ENCODE measurements at places on chromosomes 4 and X. TPM values are rescaled to one million over a fixed set of nuclear protein-coding genes. Genes with fewer than 3 reads are reported as not detected.

GRCh38 chrX:38293741-38294140, 33.6 kb downstream of the RPGR start:
- DNase-seq = no peak

GRCh38 chrX:82335772-82336171, 1133.9 kb downstream of the SH3BGRL start:
- DNase-seq = no peak

DNA sequence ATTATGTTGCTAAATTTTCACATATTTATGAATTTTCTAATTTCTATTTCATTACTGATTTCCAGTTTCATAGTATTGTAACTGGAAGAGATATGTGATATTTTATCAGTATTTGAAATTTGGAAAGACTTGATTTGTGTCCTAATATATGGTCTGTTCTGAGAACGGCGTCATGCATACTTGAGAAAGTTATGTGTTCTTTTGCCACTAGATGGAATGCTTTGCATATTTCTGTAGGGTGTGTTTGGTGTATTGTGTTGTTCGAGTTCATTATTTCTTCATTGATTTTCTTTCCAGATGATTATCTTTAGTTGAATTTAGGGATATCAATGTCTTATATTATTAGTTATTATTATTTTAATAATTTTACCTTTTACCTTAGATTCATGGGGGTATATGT, 110.6 kb upstream of the ITM2A start:
- no peak for DNase-seq

- no peak for DNase-seq
Measured at GRCh38 chr4:4841156-4841555, 18.3 kb upstream of the MSX1 start.

The USP11 gene
- 170 TPM for polyA plus RNA-seq

DNA sequence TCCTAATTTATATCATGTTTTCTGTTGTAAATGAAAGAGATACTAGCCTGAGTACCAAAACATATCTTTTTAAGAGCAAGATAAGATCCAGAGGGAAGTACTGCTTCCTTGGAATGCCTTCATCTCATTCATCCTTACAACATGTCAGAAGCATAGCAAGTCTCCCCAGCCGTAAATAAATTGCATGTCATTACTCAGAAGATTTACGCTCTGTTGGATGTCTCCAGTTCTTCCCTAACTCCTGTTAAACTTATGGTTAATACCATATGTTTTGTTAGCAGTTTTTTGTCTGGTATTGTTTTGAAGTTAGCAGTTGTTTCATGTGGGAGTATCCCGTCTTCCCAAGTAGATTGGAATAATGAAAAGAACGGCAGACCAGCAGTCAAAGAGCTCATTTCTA, 7.5 kb upstream of the GPC3 start:
- peak; percentile 40 for DNase-seq

The MUC7 gene
- 0.08 TPM for polyA plus RNA-seq

DNA sequence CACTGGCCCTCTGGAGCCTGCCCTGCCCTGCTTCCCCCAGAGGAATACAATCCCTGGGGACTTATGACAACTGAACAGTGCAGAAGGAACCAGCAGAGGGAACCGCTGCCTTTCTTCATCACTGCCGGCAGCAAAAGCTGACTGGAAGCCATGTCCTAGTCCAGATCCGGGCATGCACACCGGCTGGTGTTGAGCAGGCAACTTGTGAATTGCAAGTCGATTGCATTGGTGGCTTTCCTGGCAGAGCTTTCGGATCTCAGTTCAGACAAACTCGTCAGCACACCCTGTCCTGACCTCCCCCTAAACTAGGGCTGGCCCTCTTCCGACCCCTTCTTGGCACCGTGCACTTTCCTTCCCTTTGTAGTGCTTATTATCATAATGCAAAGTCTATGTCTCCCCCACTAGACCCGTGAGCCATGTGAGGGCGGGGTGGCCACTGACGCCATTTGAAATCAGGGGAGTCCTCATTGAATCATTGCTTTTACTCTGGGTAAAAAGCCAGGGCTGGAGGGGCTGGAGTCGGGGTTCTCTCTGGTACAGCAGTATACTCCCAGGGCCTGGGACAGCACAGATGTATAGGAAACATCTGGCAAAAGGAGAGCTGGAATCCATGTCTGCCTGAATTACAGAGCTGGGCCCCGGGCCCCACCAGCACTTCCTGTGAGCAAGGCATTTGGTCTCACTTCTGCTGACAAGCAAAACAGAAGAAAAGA, 1.8 kb downstream of the ARHGAP4 start:
- DNase-seq = no peak

GRCh38 chr4:134089885-134090284, 111.7 kb downstream of the PABPC4L start:
- no peak for DNase-seq

- DNase-seq = no peak
Measured at GRCh38 chrX:71617742-71618141, 569 bp downstream of the CXCR3 start.

DNA sequence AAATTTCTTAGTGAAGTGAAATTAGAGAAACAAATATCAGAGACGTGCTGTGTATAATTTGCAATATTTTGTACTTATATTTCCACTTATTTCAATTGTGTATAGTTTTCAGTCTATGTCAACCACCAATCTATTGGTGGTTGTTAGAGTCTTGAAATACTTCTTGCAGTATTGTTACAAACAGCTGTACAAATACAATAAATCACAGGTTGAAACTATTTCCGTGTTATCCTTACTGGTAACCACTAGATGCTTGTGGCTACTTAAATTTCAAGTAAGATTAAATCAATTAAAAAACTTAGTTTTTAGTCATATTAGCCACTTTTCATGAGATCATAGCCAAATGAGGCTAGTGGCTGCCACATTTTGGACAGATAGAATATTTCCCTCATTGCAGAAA, 520.5 kb downstream of the GBA3 start:
- no peak for DNase-seq

- DNase-seq = no peak
Measured at GRCh38 chrX:119686087-119686691, 6.8 kb downstream of the SEPTIN6 start.

The SMPX gene
- polyA plus RNA-seq = 0.15 TPM

DNA sequence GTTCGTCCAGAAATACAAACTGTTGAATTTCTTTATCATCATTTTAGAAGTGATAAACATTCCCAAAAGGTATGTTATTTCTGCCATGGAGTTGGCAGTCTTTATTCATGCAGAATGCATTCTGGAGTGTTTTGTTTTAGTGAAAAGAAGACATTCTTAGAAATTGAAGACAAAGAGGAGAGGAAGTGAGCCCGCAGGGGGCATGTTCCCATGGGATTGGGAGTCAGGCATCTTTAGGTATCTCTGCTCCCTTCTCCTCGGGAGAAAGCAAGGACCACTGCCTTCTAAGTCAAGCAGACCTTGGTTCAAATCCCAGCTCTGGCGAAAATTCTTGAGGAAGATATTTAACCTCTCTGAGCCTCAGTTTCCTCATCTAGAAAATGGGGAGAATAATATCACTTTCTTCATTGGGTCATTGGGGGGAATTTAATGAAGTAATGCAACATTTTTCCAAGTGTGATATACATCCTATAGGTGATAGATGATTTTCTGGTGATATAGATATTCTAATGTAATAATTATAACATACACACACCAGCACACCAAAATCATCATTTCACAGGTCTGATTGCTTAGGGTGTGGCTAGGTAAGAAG, 26.5 kb upstream of the CHRNA9 start:
- no peak for DNase-seq

GRCh38 chrX:65902011-65902410, 137.9 kb downstream of the VSIG4 start:
- DNase-seq = no peak

DNA sequence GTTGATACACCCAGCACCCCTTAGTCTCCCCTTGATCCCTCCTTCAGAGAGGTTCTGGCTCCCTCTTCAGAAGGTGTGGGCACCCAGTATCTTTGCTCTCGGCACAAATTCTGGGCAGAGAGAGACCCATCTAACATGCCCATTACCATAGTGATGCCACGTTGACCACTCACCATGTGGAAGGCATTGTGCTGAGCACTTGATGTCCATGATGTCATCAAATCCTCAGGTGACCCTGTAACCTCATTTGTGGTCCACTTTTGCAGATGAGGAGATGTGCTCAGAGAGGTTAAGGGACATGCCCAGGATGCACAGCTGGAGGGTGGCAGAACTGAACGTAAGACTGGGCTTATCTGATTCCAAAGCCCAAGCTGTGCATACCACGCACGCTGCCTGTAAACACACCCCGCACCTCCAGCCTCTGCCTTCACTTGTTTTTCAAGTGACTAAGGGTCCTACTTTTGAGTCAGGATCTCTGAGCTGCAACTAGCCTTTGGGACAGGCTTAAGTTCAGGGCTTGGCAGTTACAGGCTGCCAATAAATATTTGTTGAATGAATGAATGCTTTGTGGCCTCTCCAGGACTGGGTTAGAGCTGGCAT, 55.2 kb downstream of the HTRA3 start:
- DNase-seq = no peak

- no peak for DNase-seq
Measured at GRCh38 chr4:47367761-47368160, 95.7 kb downstream of the COMMD8 start.

The PPP3CA gene
- polyA plus RNA-seq = 54.3 TPM

The SERTM2 gene
- polyA plus RNA-seq = 0.05 TPM

GRCh38 chrX:44305921-44306320, 37.6 kb downstream of the EFHC2 start:
- DNase-seq = no peak

DNA sequence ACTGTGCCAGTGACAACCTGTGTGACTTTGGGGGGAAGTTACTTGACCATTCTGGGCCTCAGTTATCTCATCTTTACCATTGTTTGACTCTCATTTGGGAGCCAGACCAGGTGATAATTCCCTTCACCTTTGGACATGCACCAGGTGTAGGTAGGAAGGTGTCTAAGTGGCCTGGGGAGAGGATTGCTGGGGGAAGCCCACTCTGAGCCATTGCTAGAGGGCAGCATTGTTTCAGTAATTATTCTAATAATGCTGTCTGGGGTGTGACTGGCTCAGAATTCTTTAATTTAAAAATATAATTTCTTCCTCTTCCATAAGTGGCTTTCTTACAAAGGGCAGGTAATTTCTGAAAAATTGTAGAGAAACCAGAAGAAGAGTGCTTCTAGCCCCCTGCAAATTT, 104.3 kb downstream of the RTL9 start:
- no peak for DNase-seq

- DNase-seq = no peak
Measured at GRCh38 chr4:140351093-140352075, 22.1 kb upstream of the SCOC start.

The AFP gene
- 746 TPM for polyA plus RNA-seq

DNA sequence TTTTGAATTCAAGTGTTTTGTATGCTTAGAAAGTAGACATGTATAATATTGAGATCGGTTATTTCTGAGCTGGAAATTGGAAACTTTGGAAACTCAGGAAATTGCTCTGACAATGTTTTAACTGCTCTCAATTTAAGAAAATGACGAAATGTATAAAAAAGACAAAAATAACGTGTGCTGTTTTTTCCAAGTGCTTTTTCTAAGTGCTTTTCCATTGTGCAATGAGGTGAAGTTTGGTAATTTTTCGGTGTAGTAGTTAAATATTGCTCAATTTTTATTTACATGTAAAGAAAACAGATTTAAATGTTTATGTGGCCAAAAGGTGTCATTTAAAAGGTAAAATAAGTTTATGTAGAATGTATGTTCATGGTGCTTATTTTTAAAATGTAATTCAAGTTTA, 39.4 kb upstream of the RHOH start:
- no peak for DNase-seq

DNA sequence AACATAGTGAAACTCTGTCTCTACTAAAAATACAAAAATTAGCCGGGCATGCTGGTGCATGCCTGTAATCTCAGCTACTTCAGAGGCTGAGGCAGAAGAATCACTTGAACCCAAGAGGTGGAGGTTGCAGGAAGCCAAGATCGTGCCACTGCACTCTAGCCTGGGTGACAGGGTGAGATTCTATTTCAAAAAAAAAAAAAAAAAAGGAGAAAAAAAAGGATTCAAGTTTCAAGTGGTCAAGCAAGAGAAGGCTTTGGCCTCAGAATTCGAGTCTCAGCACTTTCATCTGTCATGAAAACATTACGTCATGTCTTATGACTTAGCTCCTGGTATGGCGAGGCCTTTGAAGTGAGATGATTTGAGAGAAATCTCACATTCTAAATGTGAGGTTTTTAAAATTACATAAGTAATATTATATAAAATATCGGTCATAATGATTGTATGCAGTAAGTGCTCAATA, 21.2 kb upstream of the DHRSX start:
- DNase-seq = no peak

- no peak for DNase-seq
Measured at GRCh38 chr4:56252561-56253152, 134.6 kb downstream of the AASDH start.

The PUDP gene
- polyA plus RNA-seq = 20.5 TPM

DNA sequence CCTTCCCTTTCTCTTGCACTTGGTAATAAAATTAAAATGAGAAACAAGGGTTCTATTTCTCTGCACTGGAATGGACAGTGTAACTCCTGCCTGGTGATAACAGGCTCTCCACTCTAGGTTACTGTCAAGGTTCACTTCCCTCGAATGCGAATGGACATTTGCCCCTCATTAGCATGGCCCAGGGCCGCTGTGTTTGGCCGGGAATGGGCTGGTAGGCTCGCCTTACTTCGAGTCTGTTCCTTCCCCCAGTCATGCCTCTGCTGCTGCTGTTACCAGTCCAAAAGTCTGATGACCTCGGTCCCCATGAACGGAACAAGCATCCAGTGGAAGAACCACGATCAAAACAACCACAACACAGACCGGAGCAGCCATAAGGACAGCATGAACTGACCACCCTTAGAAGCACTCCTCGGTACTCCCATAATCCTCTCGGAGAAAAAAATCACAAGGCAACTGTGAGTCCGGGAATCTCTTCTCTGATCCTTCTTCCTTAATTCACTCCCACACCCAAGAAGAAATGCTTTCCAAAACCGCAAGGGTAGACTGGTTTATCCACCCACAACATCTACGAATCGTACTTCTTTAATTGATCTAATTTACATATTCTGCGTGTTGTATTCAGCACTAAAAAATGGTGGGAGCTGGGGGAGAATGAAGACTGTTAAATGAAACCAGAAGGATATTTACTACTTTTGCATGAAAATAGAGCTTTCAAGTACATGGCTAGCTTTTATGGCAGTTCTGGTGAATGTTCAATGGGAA, 61.5 kb downstream of the EDNRA start:
- DNase-seq = no peak

DNA sequence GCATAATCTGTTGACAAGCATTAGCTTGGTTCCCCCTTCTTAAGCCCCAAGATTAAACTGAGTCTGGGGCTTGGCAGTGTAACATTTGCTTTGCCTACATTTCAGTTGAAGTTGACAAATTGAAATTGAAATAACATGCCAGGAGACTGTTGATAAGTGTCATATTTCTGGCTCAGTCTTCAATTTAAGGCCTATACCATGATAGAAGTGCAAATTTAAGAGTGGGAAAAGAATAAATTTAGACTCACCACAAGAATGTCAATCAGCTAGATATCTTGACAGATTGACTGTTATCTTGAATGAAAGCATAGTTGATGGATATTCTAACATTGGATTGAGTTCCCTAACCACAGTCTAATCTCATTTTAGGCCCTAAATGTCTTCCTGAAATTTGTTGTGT, 117.6 kb downstream of the MAGEB17 start:
- no peak for DNase-seq

- no peak for DNase-seq
Measured at GRCh38 chr4:75714704-75715103, 9.7 kb upstream of the USO1 start.

The HSFX4 gene
- 0.25 TPM for polyA plus RNA-seq

The RNF175 gene
- polyA plus RNA-seq = 7.3 TPM

Data from left kidney (tissue), 8 donors.